Activated gamma-delta T cell (primary cell): ENCODE measurements at places on chromosomes 2 and 18.

- DNase-seq: no peak
Measured at GRCh38 chr2:160332318-160332717, 132.2 kb upstream of the ITGB6 start.

DNA sequence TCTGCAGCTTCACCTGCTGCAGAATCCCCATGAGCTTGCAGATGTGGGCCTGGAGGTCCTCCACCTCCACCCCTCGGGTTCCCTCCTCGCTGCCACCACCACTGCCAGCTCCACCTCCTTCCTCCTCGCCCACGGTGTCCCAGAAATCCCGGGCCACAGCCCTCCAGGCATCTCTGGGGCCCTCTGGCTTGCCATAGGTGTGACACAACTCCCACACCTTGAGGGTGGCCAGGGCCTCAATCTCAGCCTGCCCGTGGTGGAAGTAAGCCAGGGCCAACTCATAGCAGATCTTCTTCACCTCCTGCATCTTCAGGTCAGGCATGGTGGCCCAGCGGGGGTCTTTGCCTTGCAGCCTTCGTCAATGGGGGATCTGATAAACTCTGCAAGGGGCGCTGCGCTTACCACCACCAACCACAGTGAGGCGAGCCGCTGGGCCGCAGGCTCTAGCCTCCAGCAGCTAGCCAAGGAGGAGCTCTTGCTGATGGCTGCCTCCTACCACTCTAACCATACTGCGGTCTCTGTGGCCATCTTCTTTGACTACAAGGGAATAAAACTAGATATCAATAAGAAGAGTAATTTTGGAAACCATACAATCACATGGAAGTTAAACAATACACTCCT is 36.1 kb upstream of the ANKRD62 start:
- no peak for DNase-seq

GRCh38 chr2:153145470-153145978 is 333.0 kb downstream of the RPRM start:
- DNase-seq: no peak

DNA sequence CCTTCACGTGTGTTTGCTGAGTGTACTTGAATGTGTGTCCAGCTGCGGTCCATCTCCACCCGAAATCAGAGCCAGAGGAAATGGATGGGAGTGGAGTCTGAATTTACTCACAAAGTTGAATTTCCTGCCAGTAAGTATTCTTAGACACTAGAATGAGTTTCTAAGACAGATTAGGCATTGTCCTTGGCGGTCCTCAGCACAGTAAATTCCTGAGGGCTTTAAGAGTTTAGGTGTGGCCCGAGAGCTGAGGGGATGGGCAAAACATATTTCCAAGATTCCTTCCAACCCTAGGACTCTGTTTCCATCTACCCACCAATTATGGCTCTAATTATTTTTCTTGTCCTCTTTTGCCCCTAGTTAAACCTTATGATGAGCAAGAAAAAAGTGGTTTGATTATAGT is 90.3 kb upstream of the PHLPP1 start:
- no peak for DNase-seq

DNA sequence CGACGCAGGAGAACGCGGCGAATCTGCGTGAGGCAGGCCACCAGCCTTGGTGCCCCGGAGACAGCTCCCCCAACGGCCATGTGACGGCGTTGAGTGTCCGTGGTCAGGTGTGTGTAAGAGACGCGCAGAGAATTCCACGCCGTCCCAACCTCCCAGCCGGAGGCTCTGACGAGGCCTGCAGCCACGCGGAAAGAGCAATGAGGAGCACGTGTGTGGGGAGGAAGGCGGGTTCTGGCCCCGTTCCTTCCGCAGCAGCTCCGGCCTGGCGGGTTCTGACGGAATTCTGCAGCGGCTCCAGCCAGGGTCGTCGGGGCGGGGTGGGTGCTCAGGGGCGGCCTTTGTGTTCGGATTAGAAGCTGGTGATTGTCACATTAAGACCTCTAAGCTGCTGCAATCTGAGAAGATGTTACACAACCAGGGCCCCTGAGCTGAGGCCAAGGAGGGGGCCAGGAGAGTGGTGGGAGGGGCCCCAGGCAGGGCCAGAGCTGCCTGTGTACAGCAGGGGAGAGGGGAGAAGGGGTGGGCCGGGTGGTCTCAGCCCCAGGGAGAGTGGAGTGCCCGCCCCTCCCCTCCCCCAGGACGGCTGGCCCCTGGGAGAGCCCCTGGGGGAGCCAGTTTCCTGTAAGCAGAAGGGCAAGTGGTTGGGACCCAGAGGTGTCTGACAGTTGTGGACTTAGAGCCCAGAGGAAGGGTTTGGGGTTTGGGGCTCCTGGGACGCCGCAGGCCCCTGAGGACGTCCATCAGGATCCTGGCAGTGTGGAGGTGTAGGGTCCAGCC is 5.1 kb upstream of the GAL3ST2 start:
- DNase-seq: no peak

DNA sequence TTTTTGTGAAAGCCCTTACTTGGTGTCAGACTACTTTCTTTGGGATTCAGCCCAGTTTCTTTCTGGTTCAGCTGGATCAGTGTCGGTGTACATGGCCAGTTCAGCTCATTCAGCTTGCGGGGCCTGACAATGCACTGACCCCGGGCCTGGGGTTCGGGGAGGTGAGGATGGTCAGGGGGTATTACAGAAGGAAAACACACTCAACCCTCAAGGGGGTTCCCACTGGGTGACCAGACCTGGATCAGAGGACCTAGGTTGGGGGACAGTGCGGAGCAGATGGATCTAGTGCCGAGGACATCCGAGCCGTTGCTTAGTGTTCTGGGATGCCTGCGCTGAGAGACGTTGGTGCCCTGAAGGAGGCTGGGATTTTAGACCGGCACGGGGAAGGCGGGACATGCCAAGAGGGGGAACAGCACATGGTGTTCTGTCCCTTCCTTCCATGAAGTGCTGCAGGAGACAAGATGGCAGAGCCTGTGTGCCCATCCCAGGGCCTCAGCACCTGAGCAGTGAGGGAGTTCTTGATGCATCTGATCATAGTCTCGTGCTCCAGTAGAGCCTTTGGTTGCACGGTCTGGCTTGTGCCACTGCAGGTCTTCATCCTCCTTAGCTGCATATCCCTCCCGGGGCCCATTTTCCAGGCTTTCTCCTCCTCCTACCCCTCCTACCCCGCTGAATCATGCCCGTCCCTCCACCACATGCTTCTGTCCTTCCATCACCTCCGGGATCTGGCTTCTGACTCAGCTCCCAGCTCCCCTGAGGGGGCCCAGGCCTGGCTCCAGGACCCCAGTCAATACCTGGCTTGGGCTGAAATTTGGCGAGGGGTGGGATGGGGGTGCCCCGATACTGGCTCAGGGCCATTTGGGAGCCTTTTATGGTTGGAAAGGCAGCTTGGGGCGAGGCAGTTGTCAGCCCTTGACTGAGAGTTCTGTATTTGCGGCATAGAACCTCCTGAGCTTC is 18.0 kb downstream of the SPEG start:
- DNase-seq: no peak

- no peak for DNase-seq
Measured at GRCh38 chr2:95383635-95384027, 18.9 kb upstream of the FAHD2A start.

DNA sequence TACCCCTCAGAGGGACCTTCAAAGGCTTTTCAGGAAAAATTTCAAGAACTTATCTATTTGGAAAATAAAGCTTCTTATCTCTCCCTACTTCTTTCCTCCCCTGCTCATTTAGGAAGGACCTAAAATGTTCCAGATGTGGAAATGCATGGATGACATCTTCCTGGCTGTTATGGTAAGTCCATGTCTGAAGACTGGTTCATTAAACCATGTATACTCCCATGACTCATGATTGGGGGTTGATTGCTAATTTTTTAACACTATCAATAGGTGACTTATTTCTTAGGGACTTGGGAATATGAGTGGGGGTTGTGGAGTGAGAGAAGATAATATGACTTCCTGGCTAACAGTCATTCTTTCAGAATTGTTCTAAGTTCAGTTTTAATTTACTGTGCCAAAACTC is 104.0 kb upstream of the PARD3B start:
- no peak for DNase-seq

GRCh38 chr2:224819075-224819474 is 102.9 kb upstream of the CCDC195 start:
- no peak for DNase-seq

- no peak for DNase-seq
Measured at GRCh38 chr2:169823996-169824372, 721 bp downstream of the METTL5 start.

DNA sequence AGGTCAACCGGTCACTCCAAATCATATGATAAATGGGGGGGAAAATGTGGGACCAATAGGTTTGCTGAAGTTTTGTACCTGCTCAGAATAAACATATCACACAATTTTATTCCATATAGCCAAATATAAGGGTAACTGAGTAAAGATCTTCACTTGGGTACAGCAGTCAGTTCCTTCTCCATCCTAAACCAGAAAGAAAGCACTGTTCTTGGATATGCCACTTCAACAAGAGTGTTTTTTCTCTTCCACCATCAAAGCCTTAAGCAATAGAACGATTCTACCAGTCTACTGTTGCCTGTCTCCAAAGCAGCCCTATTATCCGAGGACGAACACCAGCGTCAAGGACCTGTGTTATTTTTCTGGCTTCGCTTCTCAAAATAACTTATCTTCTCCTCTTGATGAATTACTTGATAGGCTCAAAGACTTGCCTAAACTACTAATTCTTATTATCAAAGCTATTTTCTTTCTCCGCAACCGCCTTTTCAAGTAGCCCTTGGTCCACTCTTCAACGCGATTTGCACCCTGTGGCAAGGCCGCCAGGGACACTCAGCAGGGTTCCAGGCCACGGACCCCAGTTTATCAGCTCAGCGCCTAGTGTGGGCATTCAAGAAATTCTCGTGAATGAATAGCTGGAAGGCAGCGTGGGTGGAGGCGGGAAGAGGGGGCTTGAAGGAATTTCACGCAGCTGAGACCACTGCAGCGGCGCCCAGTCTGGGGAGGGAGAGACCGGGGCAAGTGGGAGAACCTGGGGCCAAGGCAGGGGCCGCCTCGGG is 646 bp downstream of the ALS2 start:
- no peak for DNase-seq

DNA sequence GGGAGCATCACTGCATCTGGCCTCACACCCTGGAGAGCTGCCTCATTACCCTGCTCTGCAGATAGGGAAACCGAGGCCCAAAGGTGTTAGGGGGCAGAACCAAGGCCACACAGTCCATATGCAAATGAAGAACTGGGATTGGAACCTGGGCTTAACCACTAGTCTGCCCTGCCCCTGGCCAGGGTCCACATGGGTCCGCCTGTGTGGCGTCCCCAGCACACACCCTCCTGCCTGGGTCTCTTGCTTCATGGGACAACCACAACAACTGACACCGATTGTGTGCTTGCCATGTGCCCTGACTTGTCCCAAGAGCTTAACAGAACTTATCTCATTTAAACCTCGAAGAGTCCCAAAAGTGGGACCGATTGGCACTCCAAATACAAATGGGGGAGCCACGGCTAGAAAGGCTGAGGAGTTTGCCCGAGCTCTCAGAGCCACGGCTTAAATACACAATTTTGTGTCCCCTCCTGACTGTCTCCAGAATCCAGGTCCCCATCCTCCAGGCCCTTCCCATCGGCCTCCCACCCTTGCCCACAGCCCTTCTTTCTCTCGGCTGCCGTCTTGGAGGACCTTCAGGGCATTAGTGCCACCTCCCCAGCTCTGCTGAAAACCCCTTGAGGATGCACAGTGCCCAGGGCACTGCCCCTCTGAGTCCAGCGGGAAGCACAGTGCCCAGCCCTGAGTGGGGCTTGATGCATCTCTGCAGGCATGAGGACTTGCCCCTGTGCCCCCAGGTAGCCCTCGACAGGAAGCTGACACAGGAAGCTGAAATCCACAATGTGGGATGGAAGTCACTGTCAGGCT is 5.8 kb upstream of the DUSP2 start:
- no peak for DNase-seq

DNA sequence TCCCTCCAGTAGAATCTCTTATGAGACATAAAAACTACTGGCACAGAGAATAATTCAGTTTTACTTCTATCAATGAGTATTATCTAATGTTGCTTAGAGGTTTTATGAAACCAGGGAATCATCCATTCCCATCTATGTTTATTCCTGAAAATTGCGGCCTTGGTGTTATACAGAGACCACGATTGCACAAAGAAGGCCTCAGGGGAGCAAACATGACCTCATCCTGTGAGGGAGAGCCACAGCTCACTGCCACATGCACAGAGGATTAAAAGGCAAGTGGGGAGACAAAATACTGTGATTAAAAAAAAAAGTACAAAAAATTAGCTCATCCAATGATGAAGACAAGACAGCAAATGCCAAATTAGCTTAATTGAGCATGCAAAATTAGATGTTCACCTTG is 111.8 kb upstream of the SLC35G4 start:
- no peak for DNase-seq

DNA sequence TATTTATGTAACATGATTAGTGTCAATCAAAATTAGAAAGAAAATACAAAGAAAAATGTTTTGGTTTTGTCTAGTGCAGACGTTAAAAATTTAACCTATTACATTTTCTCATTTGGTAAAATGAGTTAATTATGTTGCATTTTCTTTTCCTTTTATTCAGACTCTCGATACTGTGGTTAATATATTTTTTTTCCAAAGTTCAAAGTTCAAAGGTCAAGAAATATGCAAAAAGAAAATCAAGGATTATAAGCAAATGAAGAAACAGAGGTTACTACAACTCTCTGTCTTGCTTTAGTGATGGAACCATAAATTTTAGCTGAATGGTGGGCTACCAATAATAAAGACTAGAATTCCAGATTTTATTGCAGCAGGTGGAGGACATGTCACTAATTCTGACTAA is 133.3 kb upstream of the TFPI start:
- no peak for DNase-seq

GRCh38 chr2:69816923-69817542 is 12.4 kb upstream of the GMCL1 start:
- DNase-seq: no peak

DNA sequence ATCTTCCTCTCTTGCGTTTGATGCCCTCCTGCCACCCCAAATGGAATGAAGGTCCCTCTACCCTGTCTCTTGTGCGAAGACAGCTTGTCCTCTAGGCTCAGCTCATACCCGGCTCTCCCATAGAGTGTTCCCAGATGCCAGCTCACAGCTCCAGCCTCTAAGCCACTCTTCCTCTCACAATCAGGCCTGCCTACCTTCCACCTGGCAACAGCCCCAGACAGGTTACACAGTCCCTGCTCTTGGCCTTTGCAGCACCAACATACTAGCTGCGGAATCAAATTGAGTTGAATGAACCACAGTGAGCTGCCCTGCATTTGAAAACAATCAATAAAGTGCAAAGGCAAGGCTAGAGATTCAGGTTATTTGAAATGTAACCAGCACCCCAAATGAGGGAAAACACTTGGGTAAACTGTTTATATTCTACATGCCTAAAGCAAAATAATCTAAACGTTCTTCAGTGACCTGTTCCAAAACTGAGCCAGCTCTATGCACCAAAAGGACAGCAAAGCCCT is 105.1 kb downstream of the COL4A4 start:
- no peak for DNase-seq

DNA sequence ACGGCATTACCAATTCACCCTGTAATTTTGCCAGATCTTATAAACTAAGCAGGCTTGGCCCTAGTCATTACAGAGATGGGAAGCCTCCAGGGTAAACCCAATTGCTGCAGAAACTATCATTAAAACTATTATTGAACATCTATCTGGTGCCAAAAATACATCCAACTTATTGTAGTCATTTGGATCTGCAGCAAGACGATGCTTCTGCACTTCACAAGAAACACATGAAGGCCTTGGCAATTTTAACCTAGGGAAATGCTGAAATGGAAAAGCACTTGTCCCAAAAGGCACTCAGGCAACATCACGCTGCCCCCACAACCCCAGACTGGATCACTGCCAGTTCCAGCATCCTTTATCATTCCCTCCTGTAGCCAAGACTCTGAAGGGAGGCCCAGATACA is 85.3 kb upstream of the ACVR2A start:
- DNase-seq: no peak
